Endothelial cell of umbilical vein (primary cell): ENCODE measurements at places on chromosomes 13 and 19. TPM values are rescaled to one million over a fixed set of nuclear protein-coding genes. Genes with fewer than 3 reads are reported as not detected.
A peak's percentile ranks its signal among the peaks of the same experiment; 100 is the strongest.

GRCh38 chr13:45369116-45369515 lies 28.1 kb upstream of the TPT1 start:
- no peak for DNase-seq

DNA sequence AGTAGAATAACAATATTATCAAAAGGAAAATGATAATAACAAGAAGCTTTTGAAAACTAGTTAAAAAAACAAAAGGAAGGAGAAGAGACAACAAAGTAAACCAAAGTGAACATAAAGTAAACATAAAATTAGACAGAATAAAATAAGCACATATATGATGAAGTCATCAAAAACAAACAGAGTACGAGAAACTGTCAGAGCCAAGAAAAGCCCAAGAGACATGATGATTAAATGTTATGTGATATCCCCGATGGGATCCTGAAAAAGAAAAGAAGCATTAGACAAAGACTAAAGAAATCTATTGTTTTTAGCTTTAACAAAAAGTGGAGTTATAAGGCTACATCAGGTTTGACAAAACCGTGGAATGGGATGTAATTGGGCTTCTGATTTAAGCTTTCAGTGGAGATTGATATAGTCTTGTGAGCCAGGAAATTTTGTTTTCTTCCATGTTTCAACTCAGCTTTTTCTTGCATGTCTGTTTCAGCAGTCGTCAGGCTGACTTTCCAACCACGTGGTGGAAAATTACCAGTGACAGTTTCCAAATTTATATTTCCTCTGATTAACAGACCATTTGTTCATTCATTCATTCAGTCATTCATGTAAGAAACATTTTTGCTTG lies 64.9 kb downstream of the KL start:
- DNase-seq, result peak; percentile 45

- DNase-seq, result peak; percentile 27
These were observed 8.7 kb upstream of the SMG9 start for GRCh38 chr19:43763473-43763939.

GRCh38 chr13:94703271-94703670 lies 9.1 kb downstream of the SOX21 start:
- DNase-seq, result no peak

- DNase-seq, result no peak
These were observed 7.0 kb upstream of the GP6 start for GRCh38 chr19:55044771-55045716.

- no peak for DNase-seq
These were observed 42.6 kb downstream of the CYP4F22 start for GRCh38 chr19:15550929-15551292.

DNA sequence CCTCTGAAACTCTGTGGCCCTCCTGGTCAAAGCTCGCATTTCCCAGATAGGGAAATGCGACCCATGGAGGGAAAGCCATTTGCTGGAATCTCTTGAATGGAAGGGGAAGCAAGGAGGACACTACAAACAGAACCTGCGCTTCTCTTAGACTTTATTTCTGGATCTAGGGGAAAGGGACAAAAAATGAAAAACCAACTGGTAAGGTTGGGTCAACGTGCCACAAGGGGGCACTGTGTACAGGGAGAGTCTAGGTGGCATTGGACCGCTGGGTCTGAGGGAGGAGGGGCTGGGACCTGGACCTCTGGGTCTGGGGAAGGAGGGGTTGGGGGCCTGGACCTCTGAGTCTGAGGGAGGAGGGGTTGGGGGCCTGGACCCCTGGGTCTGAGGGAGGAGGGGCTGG lies 5.0 kb downstream of the KLK4 start:
- DNase-seq, result no peak

DNA sequence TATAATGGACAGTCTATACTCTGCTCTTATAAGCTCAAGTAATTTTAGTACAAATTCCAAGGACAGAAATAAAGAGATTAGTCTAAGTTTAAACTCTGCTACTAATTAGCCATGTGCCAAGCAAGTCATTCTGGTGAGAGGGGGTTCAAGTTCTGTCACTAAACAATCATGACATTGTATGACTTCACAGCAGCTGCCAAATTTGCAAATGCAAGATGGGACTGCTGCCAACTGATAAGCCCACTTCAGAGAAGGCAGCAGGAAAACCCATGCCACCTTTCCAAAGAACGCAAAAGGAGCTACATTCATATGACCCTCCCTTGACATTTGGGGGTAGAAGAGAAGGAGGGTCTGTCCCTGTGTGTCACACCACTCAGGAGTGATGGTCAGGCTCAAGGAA lies 60.7 kb upstream of the RFXAP start:
- no peak for DNase-seq

DNA sequence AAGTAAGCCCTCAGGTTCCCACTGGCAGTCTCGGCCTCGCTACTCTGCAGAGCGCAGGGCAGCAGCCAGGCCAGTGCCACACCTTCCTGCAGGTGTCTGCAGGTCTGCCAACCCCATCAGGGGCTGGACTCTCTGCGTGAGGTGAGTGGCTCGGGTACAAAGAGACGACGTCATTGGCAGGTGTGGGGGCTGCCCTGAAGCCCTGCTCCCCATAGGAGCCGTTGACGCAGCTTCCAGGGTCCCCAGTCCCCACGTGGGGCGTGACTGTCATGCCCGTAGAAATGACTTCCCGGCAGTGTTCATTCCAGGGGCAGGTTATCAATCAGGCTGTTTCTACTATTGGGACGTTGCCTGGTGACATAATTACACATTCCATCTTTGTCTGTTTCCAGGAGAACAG lies 15.3 kb upstream of the GJB6 start:
- no peak for DNase-seq

DNA sequence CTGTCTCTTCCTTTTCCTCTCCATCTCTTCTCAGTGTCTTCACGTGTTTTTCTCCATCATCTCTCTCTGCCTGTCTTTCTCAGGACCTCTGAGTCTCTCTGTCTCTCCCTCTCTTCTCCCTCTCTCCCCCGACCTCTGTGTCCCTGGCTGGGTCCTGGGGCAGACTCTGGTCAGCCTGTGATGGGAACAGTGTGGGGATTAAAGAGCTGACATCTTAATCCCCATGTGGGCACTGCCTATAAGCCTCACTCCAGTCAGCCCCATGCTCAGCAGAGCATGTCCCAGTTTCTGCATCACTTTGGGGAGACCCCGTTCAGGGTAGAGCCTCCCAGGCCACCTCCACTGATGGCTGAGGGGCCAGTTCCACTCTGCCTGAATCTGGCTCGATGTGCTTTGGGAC lies 16.2 kb downstream of the EGLN2 start:
- no peak for DNase-seq

DNA sequence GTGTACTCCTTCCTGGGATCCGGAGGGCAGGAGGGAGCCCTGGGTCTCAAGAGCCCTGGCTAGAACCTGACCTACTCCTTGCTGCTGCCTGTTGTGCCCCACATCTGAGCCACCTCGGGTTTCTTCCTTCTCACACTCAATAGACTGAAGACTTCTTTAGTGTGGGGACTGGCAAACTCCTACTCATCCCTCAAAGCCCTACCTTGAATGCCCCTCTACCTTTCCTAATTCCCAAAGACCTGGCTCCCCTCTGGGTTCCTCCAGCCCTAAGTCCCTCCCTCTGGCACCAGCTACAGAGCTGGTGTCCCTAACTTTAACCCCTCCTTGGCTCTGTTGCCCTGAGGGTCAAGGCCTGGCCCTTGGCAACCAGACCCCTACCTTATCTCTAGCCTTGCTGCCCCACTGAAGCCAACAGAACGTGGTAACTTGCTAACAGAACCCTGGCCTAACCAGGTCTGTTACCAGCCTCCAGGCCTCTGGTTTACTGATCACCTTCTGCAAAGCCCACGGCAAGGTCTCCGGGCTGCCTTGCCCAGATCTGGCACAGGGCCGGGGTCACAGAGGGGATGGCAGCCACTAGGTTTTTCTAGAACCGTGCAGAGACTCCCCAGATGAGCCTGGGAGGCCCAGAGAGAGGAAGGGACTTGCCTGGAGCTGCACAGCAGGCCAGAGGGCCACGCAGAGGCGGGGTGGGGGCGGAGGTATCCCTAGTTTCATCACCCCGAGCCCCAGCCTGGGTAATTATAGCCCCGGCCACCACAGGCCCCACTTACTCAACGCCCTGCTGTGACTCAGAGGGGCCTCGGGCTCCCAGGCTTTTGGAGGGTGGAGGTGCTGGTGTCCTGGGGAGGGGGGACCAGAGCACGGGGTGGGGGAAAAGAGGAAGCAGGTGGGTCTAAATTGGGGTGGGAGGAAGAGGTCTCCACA lies 15.3 kb downstream of the ZBTB7A start:
- DNase-seq, result no peak

- no peak for DNase-seq
These were observed 20.0 kb upstream of the ALOX5AP start for GRCh38 chr13:30715372-30715756.

DNA sequence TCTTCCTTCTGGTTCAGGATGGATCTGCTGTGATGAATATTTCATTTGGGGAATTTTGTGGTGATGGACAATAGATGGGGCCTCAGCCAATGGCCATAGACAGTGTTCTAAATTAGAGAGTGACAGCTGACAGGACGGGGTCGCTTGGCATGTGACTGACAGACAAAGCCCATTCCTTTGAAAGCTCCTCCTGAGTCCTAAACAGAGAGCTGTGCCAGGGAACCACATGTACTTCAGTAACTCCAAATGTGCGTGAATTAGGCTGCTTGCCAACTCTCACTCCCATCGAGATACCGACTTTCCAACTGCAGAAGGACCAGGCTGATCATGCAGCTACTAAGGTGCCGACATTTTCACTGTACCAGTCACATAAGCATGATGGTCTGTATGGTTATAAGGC lies 187.7 kb downstream of the SHISA2 start:
- no peak for DNase-seq

DNA sequence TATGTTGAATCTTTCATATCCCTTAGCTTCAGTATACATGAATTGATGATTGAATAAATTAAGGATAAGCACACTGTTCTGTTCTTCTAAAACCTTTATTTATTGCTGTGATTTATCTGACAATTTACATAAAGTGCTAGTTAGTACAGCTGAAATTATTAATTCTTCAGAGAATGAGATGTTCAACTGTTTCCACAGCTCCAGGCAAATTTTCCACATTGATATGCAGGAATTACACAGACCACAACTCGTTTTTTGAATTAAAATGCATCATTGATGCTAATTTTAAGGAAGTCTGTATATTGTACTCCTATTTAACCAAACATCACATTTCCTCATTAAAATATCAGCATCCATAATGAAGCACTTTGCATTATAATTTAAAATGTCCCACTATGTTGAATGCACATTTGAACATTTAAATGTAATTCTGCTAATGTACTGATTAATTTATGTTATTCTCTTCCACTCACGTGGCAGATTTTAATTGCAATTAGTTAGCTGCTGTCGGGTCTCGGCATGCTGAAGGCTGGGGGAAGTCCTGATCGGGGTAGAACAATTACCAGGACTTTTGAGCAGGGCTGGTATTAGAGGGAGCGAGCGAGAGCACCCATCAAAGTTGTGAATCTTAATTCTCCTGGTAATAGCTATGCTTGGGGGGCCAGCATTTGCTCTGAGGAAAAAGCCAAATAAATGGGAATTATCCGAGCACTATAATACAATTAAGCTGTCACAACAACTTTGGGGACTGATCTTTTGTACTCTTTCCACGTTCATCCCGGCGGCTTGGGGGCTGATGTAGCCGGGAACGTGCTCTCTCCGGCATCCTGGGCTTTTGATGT lies 136.7 kb upstream of the TMTC4 start:
- no peak for DNase-seq

DNA sequence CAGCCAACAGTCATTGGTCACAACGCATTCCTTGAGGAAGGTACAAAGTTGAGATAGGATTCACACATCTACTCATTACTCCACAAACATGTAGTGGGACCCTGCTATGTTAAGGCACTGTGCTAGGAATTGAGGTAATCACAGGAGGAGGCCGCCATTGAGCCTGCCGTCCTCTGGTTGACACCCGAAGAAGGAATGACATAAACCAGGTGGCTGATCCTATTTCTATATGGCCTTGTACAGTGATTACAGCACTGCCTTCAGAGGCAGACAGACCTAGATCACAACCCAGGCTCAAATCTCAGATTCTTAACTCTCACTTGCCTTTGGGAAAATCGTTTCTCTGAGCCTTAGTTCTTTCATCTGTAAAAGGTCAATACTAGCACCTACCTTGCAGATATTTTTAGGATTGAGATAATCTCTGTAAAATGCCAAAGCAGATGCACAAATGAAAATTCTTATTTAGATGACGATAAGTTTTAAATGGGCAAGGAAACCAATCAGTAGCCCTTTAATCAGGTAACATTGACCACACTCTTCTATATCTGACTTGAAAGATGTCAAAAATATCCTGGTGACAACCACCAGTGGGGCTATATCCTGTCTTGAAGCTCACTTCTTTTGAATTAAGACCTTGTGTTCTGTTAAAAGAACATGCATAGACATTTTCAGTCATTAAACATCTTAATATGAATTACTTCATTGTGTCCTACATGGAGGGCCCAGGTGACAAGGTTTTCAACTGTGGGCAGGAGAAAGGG lies 251.6 kb downstream of the KCTD12 start:
- DNase-seq, result no peak

- no peak for DNase-seq
These were observed 7.9 kb upstream of the DPY19L3 start for GRCh38 chr19:32397671-32398101.

- no peak for DNase-seq
These were observed 61.5 kb upstream of the TSC22D1 start for GRCh38 chr13:44637581-44637980.

- DNase-seq, result peak; percentile 64
These were observed 607 bp upstream of the SYNE4 start for GRCh38 chr19:36009220-36009619.

- DNase-seq, result peak; percentile 73
These were observed 1.5 kb upstream of the FTL start for GRCh38 chr19:48963371-48964204.

Gene STK11
- 67.1 and 75.4 TPM in 2 replicates for total RNA-seq

Gene TMEM205
- total RNA-seq, result 57.3 and 58.9 TPM in 2 replicates

Gene ZNF99
- not detected in 2 replicates for total RNA-seq

Gene CYP2B6
- total RNA-seq, result not detected in 2 replicates

Gene NOP53
- 150 and 189 TPM in 2 replicates for total RNA-seq

Gene OLFM2
- 0.74 and 0.91 TPM in 2 replicates for total RNA-seq

Gene ZNF730
- total RNA-seq, result 3.0 and 4.2 TPM in 2 replicates

Gene ZNF548
- 7.8 and 8.8 TPM in 2 replicates for total RNA-seq

Gene PGLYRP1
- not detected in 2 replicates for total RNA-seq

Gene RCBTB1
- total RNA-seq, result 23.6 and 23.8 TPM in 2 replicates

Gene MEDAG
- total RNA-seq, result 27.2 and 30.2 TPM in 2 replicates

Gene CADM4
- 6.7 and 7.5 TPM in 2 replicates for total RNA-seq

Gene PLVAP
- 5.7 and 11.1 TPM in 2 replicates for total RNA-seq

Gene LYPD3
- total RNA-seq, result not detected in 2 replicates

Gene URAD
- not detected in 2 replicates for total RNA-seq

Gene STX10
- total RNA-seq, result 63.1 and 67.9 TPM in 2 replicates

Gene ERICH4
- not detected in 2 replicates for total RNA-seq
